ENCODE measurements at places on chromosomes 7 and 10.

- DNase-seq, result no peak
Measured at GRCh38 chr10:44242091-44242490, 142.8 kb downstream of the CXCL12 start.

- no peak for DNase-seq
Measured at GRCh38 chr10:14665304-14665703, 109.4 kb downstream of the FAM107B start.

GRCh38 chr7:32299133-32299702, 191.0 kb downstream of the LSM5 start:
- no peak for DNase-seq

- peak; percentile 68 for DNase-seq
Measured at GRCh38 chr7:6256677-6257535, 15.5 kb downstream of the CYTH3 start.

DNA sequence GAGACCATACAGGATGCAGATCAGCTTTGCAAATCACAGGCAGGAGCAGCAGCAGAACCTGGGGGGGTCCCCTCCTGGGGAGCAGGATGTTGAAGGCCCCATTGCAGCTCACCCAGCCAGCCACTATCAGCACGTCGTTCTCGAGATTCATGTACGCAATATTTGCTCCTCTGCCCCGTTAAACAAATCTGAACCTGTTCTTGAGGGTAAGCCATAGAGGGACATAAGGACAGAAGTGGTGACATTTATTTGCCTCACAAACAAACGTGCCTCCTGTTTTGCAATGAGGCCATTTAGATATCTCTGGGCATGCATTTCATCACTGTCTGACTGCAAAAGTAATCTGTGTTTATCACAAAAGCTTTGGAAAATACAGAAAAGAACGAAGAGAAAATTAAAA, 87.3 kb upstream of the BAIAP2L1 start:
- DNase-seq, result no peak

DNA sequence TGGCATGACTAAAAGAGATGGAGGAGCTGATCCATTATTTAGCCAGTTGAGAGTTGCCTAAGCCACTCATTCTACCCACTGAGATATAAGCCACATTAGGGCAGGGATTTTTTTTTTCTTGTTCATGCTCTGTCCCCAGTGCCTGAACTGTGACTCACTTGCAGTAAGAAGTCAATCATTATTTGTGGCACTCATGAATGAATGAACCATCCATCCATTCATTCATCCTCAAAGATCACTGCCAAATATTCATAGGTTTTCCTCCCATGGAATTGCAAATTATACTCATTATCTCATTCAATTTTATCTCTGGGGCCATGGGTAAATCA, 22.8 kb upstream of the ARID5B start:
- no peak for DNase-seq

DNA sequence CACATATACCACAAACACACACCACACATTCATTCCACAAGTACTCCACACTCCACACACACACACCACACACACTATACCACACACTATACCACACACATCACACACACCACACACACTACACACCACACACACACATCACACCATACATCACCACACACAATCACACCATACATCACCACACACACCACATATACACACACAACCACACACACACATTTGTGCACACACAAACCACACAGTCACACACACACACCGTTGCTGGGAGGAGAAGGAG, 112.8 kb downstream of the PTPN20 start:
- no peak for DNase-seq

DNA sequence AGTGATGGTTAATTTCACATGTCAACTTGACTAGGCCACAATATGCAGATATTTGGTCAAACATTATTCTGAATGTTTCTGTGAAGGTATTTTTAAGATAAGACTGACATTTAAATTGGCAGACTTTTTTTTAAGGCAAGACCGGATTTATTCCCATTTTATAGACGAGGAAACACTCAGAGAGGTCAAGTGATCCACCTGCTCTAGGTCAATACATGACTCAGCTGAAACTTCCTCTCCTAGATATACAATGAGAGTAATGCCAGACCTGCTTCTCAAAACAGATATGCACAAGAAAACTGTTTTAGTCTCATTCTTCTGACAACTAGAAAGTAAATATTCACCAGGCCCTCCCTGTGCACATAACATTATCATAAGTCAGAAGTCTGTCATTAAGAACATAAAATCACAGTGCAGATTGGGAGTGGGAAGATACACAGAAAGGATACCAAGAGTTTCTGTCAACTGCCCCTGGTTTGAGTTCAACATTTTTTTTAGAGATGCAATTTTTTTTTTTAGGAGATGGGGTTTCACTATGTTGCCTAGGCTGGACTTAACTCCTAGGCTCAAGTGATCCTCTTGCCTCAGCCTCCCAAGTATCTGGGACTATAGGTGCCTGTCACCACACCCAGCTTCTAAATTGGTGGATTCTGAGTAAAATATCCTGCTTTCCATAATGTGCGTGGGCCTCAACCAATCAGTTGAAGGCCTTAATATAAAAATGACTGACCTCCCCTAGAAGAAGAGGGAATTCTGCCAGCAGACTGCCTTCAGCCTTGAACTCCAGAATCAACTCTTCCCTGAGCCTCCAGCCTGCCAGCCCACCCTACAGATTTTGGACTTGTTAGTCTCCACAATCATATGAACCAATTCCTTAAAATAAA, 121.4 kb downstream of the ZFAND4 start:
- no peak for DNase-seq

GRCh38 chr7:102823390-102824119, 74.8 kb downstream of the FAM185A start:
- DNase-seq, result peak; percentile 27

- DNase-seq, result peak; percentile 41
Measured at GRCh38 chr7:47232751-47233412, 349.0 kb downstream of the TNS3 start.

GRCh38 chr10:46296641-46297141, 9.9 kb downstream of the ANTXRL start:
- DNase-seq, result no peak

- DNase-seq, result no peak
Measured at GRCh38 chr7:42263971-42264370, 27.0 kb upstream of the GLI3 start.

DNA sequence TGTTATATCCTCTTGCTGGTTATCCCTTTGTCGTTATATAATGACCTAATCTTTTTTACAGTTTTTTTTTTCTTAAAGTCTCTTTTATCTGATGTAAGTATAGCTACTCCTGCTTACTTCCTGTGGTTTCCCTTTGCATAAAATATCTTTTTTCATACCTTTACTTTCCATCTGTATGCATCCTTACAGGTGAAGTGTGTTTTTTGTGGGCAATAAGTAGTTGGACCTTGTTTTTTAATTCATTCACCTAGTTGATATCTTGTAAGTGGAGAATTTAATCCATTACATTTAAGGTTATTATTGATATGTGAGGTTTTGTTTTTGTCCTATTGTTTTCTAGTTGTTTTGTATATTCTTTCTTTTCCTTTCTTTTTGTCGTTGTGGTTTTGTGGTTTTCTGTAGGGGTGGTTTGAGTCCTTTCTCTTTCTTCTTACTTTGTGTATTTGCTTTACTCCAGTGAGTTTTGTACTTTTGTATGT, 168.6 kb downstream of the MLLT10 start:
- DNase-seq, result no peak

DNA sequence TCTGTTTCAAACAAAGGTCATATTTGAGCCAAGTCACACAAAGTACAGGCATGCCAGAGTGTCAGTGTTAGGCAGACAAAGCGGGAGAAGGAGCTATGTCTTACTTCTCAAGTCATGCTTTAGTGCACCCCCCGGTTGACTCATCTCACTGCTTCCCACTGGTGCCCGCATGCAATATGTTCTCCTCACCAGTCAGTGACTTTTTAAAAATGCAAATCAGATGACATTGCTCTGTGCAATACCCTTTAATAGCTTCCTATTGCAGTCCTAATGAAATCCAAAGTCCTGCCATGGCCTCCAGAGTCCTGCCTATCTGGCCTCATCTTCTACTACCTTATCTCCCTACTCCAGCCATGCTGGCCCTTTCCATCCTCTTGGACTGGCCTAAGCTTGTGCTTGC, 429.1 kb downstream of the ACTR3B start:
- DNase-seq, result no peak

DNA sequence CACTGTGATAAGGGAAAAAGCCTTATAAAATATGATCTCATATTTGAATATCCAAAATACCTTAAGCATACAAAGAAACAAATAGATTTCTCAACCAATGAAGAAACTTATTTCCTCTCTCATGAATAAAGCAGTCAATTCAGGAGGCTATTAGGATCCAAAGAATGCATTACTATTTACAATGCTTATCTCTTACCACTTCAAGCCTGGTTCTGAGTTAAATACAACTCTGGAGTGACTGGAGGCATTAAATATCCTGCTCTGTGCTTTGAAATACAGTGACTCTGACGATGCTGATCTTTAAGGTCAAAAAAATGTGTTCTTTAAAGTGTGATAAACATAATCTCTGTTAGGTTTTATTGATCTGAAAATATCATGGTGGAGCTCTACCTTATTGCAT, 493.2 kb downstream of the ZWINT start:
- DNase-seq, result no peak

GRCh38 chr10:73623056-73623455, 18.2 kb downstream of the MYOZ1 start:
- no peak for DNase-seq

DNA sequence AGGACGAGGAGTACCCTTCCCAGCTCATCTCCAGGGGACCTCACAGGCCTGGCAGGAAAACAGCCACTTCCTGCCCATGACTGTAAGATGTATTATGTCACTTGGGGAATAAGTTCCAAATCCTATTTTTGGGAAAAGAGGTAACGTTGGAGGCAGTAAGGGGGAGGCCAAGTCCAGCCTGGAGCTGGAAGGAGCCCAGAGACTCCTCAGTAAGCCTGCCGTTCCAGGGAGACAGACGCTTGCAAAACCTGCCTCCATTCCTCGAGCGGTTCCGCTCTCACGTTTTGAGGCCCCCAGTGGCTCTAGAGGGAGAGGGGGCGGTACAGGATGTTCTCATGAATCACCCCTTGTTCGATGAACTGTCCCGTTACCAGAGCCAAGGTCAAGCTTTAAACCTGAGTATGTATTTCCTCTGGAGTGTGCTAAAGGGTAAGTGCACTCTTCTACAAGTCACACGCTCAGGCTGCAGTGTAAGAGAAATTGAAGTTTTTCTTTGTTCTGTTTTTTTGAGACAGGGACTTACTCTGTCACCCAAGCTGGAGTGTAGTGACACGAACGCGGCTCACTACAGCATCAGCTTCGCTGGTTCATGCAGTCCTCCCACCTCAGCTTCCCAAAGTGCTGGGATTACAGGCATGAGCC, 45.5 kb upstream of the CYTH3 start:
- peak; percentile 72 for DNase-seq

- no peak for DNase-seq
Measured at GRCh38 chr10:21494191-21495001, 31.1 kb downstream of the SKIDA1 start.

DNA sequence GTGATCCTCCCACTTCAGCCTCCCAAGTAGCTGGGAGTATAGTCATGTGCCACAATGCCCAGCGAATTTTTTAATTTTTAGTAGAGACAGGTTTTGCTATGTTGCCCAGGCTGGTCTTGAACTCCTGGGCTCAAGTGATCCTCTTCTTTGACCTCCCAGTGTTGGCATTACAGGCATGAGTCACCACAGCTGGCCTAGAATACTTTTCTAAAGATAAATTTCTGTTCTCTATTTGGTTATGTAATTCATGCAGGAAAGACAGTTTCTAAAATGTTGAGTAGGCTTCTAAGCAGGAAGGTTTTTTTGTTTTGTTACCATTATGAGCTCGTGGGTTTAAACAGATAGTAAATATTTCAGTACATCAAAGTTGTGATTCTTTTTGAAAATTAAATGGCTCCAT, 5.0 kb downstream of the RBAK start:
- no peak for DNase-seq

DNA sequence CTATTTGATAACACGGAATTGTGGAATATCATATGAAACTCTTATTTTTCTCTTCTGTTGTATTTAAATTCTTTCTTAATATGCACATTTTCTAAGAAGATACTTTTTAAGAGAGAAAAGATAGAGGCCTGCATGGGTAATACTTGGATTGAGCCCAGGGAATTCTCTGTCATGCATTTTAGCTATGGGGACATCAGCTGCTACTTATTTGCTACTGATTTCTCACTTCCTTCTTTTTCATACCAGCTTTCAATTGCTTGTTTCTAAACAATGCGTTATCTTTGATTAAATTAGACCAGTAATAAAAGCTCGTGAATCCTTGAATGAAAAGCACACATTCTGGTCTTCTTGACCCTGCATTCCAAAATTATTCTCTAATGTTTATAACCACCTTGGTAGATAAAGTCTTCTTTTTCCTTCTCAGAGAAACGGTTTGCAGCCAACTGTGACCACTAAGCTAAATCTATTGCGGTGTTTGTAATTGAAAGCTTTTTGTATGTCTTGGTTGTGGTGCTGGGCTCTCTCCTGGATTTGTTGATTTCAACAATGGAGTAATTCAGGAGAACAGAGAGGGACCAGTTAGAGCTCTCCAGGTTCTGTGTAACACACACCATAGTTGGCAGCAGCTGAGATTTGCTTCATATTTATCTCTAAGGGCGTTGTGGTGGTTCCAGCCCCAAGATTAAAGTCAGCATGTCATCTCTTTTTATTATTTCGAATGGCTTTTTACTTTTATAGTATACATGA, 139.3 kb downstream of the PPP1R9A start:
- no peak for DNase-seq

- DNase-seq, result no peak
Measured at GRCh38 chr10:30238836-30239235, 110.2 kb downstream of the MTPAP start.

- no peak for DNase-seq
Measured at GRCh38 chr7:94354953-94355352, 39.7 kb upstream of the COL1A2 start.

DNA sequence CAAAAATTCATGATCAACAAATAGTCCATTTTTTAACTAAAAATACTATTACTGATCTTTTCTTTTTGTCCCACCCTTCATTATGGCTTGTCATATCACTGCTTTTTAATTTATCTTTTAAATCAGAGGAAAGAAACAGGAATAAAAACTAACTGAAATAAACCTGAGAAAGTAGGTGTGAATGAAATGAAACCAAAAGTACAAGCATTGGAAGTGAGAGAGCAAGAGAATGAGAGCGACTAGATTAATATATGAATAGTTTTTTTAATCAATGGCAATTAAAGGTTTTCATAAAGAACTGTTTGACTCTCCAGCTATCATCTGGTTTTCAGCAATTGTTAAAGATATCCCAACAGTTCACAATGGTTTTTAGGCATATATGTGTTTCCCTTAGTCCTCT, 137.8 kb downstream of the SPAG6 start:
- no peak for DNase-seq

DNA sequence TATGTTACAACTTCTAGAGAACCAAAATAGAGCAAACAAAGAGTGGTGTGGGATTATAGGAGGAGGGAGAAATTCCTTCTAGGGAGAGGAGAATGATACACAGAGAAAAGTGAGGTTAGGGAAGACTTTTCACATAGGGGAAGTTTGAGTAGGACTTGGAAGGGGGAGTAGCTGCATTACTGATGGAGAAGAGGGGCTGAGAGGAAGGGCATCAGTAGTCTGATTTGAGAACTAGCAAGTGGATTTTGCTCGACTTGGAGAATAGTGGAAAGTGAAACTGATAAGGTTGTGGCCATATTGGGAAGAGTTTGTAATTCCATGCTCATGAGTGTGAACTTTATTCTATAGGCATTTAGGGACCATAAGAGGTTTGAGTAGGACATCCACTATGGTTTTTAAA, 6.1 kb downstream of the NRF1 start:
- no peak for DNase-seq
